ENCODE measurements at places on chromosomes 12 and 14. TPM values are rescaled to one million over a fixed set of nuclear protein-coding genes. Genes with fewer than 3 reads are reported as not detected.
A peak's percentile ranks its signal among the peaks of the same experiment; 100 is the strongest.

GRCh38 chr14:32560209-32560857 lies 231.2 kb downstream of the AKAP6 start:
- DNase-seq, result no peak

DNA sequence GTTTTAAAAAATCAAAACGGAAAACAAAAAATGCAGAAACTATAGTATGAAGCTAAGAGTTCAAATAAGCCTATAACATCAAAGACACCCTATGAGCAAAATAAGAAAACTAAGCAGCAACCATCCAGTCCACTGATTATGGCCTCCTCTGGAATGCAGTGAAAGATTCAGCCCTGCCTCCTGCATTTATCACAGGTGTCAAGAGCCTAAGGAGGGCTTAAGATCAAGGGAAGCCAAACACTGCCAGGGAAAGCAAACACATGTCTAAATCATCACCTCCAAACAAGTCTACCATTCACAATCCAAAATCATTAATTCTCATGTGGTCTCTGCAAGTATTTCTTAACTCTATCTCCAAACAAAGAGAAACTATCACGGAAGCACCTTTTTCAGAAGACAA lies 28.4 kb downstream of the SARNP start:
- no peak for DNase-seq

Gene TPPP2
- not detected for total RNA-seq

GRCh38 chr12:105335856-105336255 lies 5.4 kb downstream of the C12orf75 start:
- DNase-seq, result no peak

DNA sequence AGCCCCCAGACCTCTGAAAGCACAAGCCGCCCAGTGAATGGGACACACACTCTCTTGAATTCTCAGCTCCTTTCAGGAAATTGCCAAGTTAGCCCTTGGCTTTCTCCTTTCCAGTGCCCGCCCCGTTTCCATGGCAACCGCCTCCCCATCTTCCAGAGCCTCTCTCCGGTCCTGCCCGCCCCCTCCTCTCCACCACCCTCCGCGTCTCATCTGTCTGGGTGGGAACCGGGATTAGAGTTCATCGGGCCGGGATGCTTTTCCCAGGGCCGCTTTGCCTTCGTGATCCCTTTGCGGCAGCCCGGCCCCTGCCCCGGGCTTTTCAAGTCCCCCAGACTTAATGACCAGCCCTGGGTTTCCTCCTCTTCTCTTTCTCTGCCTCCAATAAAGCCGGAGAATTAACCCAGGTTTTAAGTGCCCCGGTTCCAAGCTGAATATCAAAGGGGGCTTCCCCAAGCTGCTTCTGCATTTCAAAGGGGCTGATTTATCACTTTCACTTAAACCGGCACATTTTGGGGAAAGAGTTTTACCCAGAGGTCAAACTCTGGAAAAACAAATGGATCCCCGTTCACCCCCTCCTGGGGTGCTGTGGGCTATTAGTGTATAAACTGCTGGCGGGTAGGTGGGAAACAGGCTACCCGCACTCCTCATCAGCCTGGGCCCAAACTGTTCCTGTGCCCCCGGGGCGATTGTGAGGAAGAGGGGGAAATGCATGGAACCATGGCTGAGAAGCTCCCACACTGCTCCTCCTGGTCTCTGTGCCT lies 101.7 kb downstream of the ZFP36L1 start:
- peak; percentile 40 for DNase-seq

Gene NKX2-1
- not detected for total RNA-seq

Gene SCNN1A
- 134 TPM for total RNA-seq

- no peak for DNase-seq
Observed at GRCh38 chr12:22518060-22518719, 26.2 kb downstream of the C2CD5 start.

Gene GALNT16
- total RNA-seq, result 4.4 TPM

- DNase-seq, result no peak
Observed at GRCh38 chr14:101228949-101229541, 325.5 kb upstream of the RTL1 start.

GRCh38 chr14:99001241-99001640 lies 270.8 kb downstream of the BCL11B start:
- no peak for DNase-seq

- DNase-seq, result no peak
Observed at GRCh38 chr14:45651890-45652289, 398.9 kb upstream of the MIS18BP1 start.

DNA sequence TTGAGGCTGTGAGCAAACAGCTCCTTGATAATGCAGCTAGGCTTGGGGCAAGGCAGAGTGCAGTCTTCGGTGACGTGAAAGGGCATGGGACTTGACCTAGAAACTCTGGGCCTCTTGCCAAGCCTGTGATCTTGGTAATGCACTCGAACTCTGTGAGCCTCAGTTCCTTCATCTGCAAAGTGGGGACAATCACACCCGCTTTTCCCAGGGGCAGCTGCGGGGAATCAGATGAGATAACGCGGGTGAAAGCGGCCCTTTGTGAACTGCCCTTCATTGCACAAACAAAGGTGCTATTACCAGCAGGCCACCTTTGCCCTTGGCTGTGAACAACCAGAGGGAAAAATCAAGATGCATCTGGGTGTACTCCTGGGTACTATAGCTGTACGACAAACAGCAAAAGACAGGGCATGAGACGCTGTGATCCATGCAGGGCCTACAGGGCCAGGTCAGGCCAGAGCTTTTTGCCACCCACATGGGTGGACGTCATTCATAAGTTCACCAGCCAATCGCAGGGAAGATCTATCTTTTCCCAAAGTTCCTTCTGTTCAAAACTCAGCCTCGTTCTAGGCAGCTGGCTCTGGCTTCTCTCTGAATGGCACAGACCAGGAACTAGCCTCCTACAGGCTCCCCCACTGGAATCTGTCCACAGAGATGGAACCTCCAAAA lies 3.2 kb downstream of the MSI1 start:
- DNase-seq, result no peak

DNA sequence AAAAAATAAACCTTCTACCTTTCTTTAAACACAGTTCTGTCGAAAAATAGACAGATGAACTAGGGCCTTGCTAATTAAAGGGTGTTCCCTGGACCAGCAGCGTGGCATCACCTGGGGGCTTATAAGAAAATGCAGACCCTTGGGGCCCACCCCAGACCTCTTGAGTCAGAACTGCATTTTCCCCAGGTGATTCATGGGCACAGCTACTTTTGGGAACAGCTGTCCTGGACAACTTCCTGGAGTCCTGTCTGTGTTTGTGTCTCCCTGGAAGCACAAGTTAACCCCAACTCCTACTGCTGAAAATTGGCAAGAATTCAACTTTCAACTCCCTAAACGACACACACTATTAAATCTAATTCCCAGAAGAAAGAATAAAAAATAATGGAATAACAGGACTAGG lies 17.8 kb downstream of the FBLN5 start:
- no peak for DNase-seq

Gene PTPN21
- total RNA-seq, result 20.8 TPM

GRCh38 chr12:11863478-11863906 lies 207.2 kb upstream of the BCL2L14 start:
- DNase-seq, result no peak

DNA sequence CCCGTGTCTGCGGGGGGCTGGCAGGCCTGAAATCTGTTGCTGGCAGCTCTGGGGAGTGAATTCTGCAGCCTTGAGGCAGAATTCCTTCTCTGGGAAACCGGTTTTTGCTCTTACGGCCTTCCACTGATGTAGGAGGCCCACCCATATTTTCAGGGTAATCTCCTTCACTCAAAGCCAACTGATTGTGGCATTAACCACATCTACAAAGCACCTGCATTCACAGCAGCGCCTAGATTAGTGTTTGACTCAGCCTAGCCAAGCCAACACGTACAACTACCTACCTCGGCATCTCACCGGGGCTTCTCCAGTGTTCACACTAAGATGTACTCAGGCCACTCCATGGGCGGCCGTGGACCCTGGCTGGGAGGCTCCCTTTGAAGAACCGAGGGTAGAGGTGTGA lies 15.8 kb downstream of the C12orf43 start:
- DNase-seq, result no peak

- DNase-seq, result no peak
Observed at GRCh38 chr14:64507376-64508156, 3.0 kb downstream of the ZBTB1 start.

- DNase-seq, result no peak
Observed at GRCh38 chr14:92225731-92226130, 97.2 kb upstream of the SLC24A4 start.

Gene DPPA3
- not detected for total RNA-seq

All from Peyer's patch (tissue), 4 donors.